Fibroblast of lung (primary cell): ENCODE measurements at places on chromosomes 13 and 19.
A peak's percentile ranks its signal among the peaks of the same experiment; 100 is the strongest.

DNA sequence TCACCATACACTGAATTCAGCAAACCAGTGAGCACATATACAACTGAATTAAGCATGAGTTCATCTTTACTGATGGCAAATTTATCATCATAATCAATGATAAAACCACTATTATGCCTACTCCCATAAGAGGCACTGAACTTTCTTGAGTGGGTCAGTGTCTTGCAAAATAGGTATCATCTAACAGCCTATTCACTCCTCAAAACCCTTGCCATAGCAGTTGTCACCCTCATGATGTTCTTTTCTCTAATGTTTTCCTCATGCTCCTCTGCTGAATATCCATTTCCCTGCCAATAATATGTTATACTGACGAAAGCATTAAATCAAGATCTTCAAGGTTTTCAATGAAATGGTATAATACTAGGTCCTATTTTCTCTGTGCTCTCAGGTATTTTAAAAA lies 5.6 kb downstream of the ARGLU1 start:
- DNase-seq, result no peak

DNA sequence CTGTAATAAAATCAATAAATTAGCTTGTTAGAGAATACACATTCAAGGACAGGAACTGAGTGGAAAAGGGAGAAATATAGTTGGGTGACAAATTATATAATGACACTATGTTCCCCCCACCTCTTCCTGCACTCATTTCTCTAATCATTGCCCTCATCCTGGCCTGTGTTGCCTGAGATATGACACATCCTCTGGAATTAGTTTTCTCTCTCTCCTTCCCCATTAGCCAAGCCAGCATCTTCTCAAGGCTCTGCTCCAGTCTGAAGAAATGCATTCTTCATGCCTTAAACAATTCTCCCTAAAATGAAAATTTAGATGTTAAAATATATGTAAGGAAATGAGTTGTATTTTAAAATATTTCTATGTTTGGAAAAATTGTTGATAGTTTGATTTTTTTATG lies 280.3 kb downstream of the POU4F1 start:
- no peak for DNase-seq

GRCh38 chr13:108573455-108573854 lies 56.0 kb upstream of the MYO16 start:
- DNase-seq, result no peak

DNA sequence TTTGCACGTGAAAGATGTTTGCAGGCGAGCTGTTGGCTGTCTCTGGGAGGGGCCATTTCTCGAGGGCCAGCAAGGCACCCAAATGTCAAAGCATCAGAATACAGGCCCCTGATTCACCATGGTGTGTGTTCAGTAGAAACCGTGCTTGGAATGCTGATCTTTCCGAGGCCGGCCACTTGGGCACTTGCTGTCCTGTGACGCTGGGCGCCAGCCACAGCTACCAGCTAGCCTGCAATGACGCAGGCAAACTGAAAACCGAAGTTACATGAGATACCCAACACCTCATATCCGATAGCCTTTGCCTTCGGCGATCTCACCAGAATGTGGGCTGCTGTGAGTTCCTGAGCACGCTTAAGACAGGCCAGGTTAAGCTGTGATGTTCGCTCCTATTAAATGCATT lies 12.0 kb downstream of the THOP1 start:
- DNase-seq, result no peak

- no peak for DNase-seq
These were observed 74.6 kb downstream of the B3GLCT start for GRCh38 chr13:31274390-31274789.

DNA sequence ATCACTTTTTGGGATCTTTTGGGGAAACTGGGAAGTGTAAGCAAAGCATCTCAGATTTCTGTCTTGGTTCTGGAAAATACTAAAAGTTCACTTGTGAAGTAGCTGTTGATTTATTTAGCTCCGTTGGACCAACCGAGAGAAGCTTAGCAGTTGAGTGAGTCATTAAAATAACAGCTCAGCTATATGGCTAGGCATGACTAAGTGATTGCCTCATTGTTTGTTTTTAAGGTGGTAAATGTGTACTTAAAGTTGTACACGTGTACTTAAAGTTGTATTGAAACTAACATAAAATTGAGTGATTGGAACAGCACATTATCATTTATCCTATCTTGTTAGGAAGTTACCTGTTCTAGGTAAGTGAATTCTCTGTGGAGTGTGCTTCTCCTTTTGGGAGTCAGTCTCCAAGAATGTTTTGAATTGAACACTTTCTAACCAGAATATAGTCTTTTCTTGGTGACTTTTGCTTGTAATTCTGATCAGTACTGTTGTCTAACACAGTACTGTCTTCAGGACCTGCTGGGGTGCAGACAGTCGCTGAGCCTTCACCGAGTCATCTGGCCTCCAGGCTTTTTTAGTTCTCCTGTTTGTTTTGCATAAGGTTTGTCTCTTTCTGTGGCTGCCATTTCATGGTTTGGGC lies 2.9 kb upstream of the DCUN1D2 start:
- DNase-seq, result peak; percentile 97

- DNase-seq, result no peak
These were observed 138.9 kb upstream of the USP29 start for GRCh38 chr19:56980906-56981305.

GRCh38 chr13:44294876-44295275 lies 78.7 kb upstream of the SERP2 start:
- no peak for DNase-seq

- DNase-seq, result peak; percentile 47
These were observed 9.2 kb upstream of the ZSCAN22 start for GRCh38 chr19:58317476-58318072.

DNA sequence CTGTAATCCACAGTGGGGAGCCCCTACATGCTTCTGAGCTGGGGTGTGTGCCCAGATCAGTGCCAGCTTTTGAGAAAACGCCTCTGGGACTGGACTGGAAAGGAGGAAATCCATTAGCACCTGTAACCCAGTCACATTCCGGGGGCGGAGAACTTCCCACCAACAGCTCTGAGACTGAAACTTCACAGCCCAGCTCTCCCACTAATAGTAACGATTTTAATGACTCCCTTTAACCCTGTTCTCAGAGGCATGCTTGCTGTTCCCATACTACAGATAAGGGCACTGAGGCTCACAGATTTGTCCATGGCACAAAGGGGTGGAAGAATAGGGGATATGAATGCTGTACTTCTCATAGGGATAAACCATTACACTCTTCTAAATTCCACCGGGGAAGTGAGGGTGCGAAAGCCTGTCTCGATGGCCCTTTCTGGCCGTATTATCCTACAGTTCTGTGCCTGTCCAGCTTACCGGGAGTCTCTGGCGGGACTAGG lies 851 bp downstream of the FBXO46 start:
- no peak for DNase-seq

DNA sequence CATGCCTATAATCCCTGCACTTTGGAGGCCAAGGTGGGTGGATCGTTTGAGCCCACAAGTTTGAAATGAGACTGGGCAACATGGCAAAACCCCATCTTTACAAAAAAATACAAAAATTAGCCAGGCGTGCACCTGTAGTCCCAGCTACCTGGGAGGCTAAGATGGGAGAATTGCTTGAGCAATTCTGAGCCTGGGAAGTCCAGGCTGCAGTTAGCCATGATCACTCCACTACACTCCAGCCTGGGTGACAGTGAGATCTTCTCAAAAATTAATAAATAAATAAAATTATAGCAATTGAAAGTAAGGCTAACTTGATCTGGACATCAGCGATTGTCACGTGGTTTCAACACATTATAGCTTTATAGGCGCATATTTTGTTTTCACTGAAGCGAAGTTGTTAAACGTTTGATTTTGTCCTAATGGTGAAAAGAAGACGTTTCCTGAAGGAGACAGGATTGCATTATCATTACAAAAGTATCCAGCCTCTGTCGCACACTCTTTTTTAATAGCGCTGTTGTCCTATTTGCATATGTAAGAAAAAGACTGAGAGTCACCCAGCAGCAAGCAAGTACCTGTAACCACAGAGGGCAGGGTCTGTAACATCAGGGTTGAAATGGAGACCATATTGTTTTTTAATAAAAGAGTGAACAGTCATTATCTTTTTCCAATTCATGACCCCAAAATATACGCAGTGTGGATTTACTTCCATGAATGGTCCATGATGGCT lies 335.7 kb downstream of the DCT start:
- no peak for DNase-seq

- DNase-seq, result no peak
These were observed 4.7 kb upstream of the ZNF813 start for GRCh38 chr19:53462861-53463260.

DNA sequence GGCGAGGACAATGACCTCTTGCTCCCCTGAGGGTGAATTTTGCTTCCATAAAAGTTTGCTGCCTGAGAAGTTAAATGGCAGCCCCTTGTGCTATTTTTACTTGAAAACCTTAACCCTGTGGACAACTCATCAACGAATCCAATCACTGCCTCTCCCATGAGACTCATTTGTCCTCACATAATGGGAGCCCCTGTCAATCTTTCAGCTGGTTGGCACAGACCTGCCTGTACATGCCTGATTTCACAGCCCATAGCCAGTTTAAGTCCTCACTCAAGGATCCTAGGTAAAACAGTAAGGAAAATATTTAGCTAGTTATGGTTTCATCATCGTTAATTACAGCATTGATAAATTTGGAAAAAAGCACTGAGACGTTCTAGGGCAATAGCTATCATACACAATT lies 207.4 kb downstream of the NHLRC3 start:
- no peak for DNase-seq

- no peak for DNase-seq
These were observed 7.0 kb downstream of the LPAR6 start for GRCh38 chr13:48405875-48406274.

- no peak for DNase-seq
These were observed 12.8 kb upstream of the ZNF14 start for GRCh38 chr19:19745496-19746285.

- DNase-seq, result peak; percentile 86
These were observed 48.9 kb upstream of the EPHX3 start for GRCh38 chr19:15280915-15281683.

GRCh38 chr13:81199956-81200355 lies 859.0 kb upstream of the SPRY2 start:
- DNase-seq, result no peak

GRCh38 chr19:28469544-28469943 lies 743.4 kb downstream of the UQCRFS1 start:
- DNase-seq, result no peak

GRCh38 chr13:32125751-32126150 lies 94.2 kb downstream of the FRY start:
- no peak for DNase-seq

DNA sequence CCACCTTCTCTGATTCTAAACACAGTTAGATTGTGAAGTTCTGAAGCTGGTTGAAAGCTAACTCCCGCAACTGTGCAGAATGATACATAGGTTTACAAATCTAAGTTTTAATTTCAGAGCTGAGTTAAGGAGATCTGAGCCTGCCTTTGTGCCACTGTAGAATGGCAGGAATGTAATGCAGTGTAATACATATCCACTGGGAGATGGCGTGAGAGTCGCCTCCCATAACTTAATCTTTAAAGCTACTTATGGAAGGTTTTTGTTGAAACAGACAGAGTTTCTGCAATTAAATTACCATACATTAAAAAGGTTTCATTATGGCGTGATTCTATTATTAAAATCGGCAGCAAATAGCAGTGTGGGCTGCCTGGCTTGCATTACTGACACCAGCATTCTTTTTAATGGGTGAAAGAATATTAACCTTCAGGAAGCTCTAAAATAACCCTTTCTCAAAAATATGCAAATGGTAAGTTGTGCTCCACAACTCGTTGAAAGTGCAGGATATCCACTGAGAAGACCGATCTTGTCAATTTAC lies 257.4 kb downstream of the OLFM4 start:
- DNase-seq, result no peak

DNA sequence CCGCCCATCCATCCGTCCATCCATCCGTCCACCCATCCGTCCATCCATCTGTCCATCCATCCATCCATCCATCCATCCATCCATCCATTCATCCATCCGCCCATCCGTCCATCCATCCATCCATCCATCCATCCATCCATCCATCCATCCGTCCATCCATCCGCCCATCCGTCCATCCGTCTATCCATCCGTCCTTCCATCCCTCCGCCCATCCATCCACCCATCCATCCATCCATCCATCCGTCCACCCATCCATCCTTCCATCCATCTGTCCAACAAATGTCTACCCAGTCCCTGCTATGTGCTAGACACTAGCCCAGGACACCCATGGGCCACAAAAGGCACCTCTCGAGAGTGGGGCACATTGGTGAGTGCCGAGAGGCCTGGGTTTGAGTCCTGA lies 15.7 kb downstream of the LRRC4B start:
- no peak for DNase-seq

GRCh38 chr19:5889288-5889971 lies 14.2 kb downstream of the NDUFA11 start:
- DNase-seq, result no peak

GRCh38 chr19:8423817-8424223 lies 10.7 kb downstream of the MARCHF2 start:
- peak; percentile 96 for DNase-seq

GRCh38 chr13:37729876-37730275 lies 131.3 kb upstream of the POSTN start:
- no peak for DNase-seq

DNA sequence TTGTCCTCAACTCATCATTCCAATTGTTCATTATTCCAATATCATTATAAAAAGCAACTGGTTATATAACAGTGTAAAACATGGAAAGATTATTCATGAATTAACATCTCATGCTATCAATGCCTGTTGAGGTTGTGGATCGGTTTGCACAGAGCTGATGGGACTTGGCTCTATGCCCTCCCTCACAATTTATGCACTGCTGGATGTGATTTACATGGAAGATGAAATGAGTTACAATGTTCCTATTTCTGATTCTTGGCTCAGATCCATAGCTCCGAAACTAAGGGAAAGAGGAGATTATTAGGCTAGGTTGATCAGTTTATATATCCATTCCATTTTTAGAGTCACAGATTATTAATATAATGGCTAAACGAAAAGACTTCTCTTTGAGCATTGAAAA lies 38.6 kb downstream of the SCEL start:
- no peak for DNase-seq

GRCh38 chr13:108561149-108561548 lies 68.3 kb upstream of the MYO16 start:
- DNase-seq, result no peak

- DNase-seq, result no peak
These were observed 726 bp upstream of the ZNF358 start for GRCh38 chr19:7515110-7515644.

DNA sequence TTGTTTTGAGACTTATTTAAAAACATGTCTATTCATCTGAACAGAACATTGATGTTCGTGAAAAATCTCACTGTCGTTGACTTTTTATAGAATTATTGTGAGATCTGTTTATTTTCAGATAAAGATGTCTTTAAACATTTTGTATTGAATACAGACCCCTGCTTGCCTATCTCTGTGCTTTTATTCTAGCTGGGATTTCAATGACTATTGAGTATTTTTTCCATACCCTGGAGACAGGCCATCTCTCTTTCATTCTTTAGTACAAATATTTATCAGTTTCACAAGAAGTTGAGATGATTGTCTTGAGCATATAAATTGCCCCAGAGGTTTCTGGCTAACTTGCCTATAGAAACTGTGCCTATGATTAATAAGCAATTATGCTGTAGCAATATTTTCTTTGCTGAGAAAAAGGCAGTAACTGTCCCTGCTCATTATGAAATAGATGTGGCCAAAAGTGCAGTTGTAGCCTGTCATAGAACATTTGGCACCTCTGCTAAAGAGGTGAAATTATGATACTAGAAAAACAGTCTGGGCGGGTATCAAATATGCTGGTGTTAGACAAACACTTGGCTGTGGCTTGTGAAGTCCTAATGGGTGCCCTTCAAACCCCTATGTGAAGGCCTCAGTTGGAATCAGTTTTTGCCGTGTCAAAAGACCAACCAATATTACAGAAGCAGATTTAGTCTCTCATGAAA lies 360.6 kb downstream of the HS6ST3 start:
- no peak for DNase-seq

- DNase-seq, result no peak
These were observed at the start of gene LILRB4 for GRCh38 chr19:54662730-54663129. Gene LILRB4, plus strand, starts transcription at chr19:54662985. Its CDS starts 49 bp downstream, at chr19:54663034.
